Thymus (tissue), 14 donors: ENCODE measurements at places on chromosomes 11 and 22.

DNA sequence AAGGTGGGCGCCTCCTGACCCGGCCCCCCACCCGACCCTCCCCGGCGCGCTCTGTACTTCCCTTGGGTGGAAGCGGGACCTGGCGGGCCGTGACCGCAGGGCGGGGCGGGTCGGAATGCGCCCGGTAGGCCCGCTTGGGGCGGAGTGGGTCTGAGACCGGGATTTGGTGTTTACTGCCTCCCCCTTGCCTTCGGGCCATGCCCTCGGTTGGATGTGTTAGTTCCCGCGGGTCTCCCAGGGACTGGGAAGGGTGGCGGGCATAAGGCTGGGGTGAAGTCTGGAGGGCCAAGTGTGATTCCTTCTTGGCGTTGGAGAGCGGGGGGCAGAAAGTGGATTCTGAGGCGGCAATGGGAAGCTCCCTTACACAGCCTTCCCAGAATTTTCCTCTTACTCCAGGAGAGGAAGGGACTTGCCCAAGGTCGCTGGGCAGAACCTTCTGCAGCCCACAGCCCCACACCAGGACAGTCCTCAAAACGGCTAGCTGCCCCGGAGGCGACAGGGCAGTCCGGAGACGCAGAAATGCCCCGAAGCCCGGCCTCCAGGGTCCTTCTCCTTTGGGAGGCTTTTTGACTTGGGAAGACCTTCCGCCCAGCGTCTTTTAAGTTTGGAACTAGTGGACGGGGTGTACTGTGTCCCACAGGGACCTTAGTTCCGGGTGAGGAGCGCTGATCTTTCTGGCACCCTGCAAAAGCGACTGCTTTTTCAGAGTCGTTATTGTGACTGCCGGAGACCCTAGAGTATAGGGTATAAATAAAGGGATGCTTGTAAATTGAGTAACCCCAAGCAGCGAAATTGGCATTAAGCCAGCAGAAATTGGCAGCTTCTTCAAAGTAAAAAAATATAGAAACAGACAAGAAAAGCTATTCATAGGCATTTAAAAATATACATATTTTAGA, 647 bp downstream of the SWAP70 start:
- DNase-seq, result peak; percentile 58

DNA sequence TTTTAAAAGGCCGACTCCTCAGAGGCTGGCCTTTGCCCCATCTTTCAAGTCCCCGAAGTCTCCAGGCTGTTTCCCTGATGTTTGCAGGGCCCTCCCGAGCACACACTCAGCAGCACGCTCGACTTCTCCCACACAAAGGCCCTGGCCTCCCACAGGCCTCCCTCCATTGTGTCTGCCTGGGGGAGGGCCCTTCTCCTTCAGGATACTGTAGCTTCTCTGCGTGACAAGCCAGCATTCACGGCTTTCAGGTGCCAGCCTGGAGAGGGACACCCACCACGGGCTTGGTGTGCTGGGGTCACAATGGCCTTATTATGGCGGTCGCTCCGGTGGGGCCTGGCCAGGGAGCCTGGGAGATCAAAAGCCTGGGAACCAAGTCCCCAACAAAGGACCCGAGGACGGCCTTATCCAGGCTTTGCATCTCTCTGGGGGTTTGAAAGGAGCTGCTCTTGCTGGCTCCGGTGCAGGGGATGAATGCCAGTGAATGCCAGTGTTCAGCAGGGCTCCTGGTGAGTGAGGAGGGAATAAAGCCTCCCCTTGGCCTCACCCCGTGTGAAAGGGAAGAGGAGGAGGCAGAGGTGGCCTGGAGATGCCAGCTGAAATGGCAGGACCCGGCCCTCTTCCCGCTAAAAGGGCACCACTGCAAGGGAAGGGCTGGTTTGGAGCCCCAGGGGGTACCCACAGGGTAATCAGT, 55.0 kb downstream of the TRAF6 start:
- DNase-seq, result no peak

DNA sequence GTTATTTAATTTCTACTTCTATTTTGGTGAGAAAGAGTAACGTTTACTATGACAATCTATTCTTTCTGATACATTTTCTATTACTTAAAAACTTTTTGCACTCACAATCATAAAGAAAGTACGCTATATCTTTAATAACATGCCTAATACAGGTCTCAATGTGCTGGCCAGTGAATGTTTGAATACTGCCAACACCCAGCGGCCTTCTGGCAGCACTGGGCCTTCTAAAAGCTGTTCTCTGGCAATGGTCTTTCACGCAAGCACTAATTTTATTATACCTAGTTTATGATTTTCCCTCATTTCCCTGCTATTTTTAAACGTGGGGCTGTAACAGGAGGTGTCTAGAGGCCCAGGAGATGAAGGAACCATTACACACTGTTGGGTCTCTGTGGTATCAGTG, 349.8 kb upstream of the PITPNB start:
- DNase-seq, result no peak

DNA sequence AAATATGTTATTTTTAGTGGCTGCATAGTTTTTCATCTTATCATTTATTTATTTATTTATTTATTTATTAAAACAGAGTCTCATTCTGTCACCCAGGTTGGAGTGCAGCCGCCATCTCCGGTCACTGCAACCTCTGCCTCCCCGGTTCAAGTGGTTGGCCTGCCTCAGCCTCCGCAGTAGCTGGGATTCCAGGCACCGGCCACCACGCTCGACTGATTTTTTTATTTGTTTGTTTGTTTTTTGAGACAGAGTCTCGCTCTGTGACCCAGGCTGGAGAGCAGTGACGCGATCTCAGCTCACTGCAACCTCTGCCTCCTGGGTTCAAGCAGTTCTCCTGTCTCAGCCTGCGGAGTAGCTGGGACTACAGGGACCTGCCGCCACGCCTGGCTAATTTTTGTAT, 262.9 kb upstream of the DDI1 start:
- no peak for DNase-seq

- peak; percentile 90 for DNase-seq
Observed at GRCh38 chr11:128725630-128726319, 31.9 kb downstream of the FLI1 start.

GRCh38 chr11:42200311-42200710, 740.9 kb upstream of the LRRC4C start:
- DNase-seq, result no peak

- DNase-seq, result no peak
Observed at GRCh38 chr22:24087071-24087795, 76.1 kb downstream of the CABIN1 start.

GRCh38 chr11:131662317-131662972, 292.0 kb downstream of the NTM start:
- no peak for DNase-seq

GRCh38 chr11:116460156-116460920, 312.4 kb downstream of the BUD13 start:
- DNase-seq, result no peak

GRCh38 chr11:70415642-70416395, 17.5 kb downstream of the CTTN start:
- DNase-seq, result no peak

DNA sequence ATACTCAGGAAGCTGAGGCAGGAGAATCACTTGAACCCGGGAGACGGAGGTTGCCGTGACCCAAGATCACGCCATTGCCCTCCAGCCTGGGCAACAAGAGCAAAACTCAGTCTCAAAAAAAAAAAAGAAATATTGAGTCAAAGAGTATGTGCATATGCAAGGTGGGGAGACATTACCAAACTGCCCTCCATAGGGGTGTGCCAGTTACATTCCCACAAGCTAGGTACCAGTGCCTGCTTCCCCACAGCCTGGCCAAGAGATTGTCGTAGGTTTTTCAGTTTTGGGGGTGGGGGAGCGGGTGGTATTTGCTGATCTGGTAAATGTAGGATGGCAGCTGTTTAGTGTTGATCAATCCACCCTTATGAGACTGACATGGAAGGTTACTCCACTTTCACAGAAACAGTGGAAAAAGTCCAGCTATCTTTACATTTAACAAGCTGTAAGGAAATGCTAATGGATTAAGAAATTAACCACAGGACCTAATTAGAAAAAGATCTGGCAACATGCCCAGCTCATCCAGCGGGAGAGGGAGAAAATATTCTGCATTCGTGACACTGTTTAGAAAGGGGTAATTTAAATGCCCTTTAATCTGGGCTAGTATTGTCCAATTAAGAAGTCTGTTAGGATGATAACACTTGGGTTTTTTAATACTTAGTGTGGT, 89.4 kb downstream of the PACS1 start:
- no peak for DNase-seq

- no peak for DNase-seq
Observed at GRCh38 chr11:44627911-44628729, 62.7 kb downstream of the CD82 start.

- no peak for DNase-seq
Observed at GRCh38 chr11:125069796-125070195, 6.7 kb downstream of the SLC37A2 start.

DNA sequence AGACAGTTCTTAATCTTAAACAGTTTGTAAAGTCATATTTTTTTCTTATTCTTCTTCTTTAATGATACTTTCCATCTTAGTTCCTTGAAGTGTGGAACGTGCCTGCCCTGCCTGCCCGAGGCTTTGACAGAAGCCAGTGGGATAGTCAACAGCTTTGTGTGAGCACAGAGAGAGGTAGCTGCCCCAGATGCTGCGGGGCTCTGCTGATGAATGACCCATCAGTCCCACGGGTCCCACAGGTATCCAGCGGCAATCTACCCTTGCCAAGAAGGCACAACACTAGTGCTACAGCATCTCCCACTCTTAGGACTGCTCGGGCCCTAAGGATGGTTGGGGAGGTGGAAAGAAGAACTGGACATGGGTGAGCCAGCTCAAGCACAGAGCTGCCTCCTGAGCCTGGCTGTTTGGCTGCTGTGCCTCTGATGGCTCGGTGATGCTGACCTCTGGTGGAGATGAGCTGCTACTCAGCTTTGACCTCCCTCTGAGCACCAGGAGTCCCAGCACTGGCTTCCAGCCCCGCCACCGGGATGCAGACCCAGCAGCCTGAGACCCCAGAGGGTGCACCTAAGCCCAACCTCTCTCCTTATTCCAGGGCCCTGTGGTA, 11.8 kb upstream of the APLNR start:
- DNase-seq, result no peak

GRCh38 chr11:118918686-118919280, 6.9 kb downstream of the BCL9L start:
- no peak for DNase-seq

GRCh38 chr11:67691149-67691548, 16.7 kb upstream of the ALDH3B2 start:
- DNase-seq, result no peak

- DNase-seq, result no peak
Observed at GRCh38 chr22:32414191-32414590, 2.1 kb upstream of the RTCB start.

DNA sequence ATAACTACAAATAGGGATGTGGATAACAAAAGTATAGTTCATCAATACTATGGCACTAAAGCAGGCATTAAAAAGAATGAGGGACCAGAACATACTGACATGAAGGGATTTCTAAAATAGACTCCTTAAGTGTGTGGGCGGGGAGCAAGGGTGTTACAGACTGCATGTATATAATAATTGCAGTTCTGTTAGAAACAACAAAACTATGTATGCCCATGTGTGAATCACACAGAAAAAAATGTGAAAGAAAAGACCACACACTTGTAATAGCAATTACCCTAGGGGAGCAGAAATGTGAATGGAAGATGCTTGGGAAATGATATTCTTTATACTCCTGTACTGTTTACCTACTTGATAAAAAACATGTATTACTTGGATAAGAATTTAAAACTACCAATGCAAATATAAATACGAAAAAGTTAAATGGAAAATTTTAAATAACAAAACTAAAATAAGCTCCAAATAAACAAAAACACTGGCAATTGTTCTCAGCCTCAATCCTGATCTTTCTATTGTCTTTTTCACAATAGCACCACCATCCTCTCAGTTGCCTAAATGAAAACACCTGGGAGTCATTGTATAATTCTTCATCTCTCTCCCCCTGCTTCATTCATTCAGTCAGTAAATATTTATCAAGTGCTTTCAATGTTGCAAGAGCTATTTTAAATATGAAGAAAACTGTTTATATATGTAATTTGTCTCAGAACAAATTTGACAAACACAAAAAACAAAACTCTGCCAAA, 129.8 kb downstream of the FCHSD2 start:
- no peak for DNase-seq

DNA sequence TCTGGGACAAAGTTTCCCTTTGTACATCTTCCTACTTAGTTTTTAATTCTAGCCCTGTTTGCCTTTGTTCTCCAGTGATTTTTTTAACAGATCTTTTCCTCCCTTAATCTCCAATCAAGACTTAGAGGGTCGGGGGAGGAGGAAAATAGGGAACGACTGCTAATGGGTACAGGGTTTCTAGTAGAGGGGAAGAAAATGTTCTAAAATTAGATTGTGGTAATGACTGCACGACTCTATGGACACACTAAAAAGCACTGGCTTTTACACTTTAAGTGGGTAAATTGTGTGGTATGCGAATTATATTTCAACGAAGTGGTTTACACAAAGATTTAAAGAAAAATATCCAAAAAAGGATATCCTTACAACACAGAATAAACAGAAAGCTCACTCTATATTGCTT, 110.0 kb upstream of the SPON1 start:
- DNase-seq, result no peak

GRCh38 chr11:92644595-92645445, 324.6 kb upstream of the MTNR1B start:
- DNase-seq, result no peak

GRCh38 chr22:39171623-39172264, 19.3 kb upstream of the CBX7 start:
- no peak for DNase-seq

DNA sequence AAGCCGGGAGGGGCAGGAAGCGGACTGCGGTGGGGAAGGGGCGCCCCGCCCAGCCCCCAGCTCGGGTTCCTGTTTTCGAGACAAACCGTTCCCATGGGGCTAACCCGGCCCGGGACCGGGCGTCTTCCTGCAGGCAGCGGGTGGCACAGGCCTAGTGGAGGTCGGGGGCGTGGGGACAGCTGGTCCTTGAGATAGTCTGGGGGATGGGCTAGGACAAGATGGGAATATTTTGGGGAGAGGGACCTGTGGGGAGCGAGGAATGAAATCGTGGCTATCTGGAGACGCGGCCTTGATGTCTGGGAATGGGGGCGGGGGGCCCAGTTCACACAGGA, 1.2 kb upstream of the RASGRP2 start:
- DNase-seq, result peak; percentile 60

GRCh38 chr22:23204125-23204488, 23.8 kb downstream of the BCR start:
- DNase-seq, result no peak

DNA sequence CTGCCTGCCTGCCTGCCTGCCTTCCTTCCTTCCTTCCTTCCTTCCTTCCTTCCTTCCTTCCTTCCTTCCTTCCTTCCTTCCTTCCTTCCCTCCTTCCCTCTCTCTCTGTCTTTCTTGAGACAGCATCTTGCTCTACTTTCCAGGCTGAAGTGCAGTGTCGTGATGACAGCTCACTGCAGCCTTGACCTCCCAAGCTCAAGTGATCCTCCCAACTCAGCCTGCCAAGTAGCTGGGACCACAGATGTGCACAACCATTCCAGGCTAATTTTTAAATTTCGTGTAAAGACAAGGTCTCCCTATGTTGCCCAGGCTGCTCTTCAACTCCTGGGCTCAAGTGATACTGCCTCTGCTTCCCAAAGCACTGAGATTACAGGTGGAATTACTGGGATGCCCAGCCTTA, 328.2 kb upstream of the SORL1-AS1 start:
- DNase-seq, result no peak

- no peak for DNase-seq
Observed at GRCh38 chr11:68828155-68828931, 13.4 kb downstream of the CPT1A start.

GRCh38 chr22:38494498-38494897, 11.6 kb downstream of the DDX17 start:
- no peak for DNase-seq

GRCh38 chr11:16440136-16440535, 83.8 kb upstream of the SOX6 start:
- no peak for DNase-seq
